ENCODE measurements at places on chromosomes 2 and 18.

- H3K27ac ChIP-seq = no peak overlapping the region
- no peaks in the 10 kb centered on the region for H3K4me1 ChIP-seq
- H3K4me3 ChIP-seq = no peak overlapping the region
- DNase-seq = no peak
- H3K27me3 ChIP-seq = no peaks in the 10 kb centered on the region
Observed at GRCh38 chr2:217142649-217143266, 282.9 kb upstream of the TNP1 start.

GRCh38 chr18:77316008-77316407 is 66.4 kb downstream of the GALR1 start:
- no peaks in the 10 kb centered on the region for H3K36me3 ChIP-seq
- no peak for DNase-seq
- H3K27ac ChIP-seq = no peak overlapping the region
- H3K4me3 ChIP-seq = no peak overlapping the region

DNA sequence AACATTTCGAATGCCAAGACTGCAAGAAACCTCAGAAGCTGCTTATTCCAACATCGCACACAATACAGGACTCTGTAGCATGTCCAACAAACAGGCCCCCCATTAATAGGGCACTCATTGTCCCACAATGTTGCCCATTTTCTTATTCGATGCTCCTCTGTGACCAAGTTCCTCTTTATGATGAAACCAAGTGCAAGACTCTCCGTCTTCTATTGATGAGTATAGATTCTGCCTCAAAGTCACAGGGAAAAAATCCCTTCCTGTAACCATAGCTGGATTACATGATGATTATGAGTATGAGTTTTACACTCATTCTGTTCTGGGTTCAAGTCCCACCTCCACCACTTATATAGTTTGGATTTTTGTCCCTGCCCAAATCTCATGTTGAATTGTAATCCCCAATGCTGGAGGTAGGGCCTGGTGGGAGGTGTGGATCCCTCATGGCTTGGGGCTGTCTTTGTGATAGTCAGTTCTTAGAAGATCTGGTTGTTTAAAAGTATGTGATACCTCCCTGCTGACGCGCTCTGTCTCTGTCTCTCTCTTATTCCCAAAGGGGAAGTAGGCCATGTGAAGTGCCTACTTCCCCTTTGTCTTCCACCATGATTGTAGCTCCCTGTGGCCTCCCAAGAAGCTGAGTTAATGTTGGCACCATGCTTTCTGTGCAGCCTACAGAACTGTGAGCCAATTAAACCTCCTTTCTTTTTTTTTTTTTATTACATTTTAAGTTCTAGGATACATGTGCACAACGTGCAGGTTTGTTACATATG is 148.7 kb downstream of the OSR1 start:
- H3K4me1 ChIP-seq = no peaks in the 10 kb centered on the region
- no peaks in the 10 kb centered on the region for H3K36me3 ChIP-seq
- H3K27ac ChIP-seq = no peak overlapping the region
- H3K27me3 ChIP-seq = no peaks in the 10 kb centered on the region

DNA sequence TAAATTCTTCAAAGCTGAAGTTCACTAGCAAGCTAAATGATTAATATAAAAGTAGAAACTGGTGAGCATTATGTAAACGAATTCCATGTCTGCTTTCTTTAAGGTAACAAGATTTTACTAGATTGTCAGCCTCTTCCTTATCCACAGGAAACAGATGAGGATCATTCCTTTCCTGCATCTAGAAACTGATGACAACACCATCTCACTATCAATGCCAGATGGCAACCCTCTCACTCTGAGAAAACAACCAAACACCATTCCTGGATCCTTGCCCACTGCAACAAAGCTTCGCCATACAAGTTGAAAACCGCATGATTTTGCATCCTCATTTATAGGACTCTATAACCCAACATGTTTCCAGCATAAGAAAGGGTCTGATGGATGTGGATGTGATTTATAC is 122.9 kb downstream of the ZNF521 start:
- H3K4me1 ChIP-seq = peaks cover 14% of the 10 kb centered on the region
- H3K27ac ChIP-seq = no peak overlapping the region
- H3K36me3 ChIP-seq = peaks cover 6% of the 10 kb centered on the region
- H3K27me3 ChIP-seq = no peaks in the 10 kb centered on the region

DNA sequence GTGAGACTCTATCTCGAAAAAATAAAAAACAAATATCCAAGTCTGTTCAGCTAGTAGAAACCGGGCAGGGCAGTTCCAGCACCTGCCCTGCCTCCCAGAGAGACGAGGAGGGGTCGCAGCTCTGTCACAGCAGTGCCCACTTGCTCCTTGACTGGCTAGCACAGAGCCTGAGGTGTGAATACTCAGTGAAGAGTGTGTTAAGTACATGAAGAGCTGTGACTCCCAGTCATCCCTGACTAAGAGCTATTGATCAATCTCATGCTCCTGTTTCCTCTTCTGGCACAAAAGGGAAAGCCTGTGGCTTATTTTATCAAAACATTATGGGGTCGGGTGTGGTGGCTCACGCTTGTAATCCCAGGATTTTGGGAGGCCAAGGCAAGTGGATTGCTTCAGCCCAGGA is 83.0 kb upstream of the FZD7 start:
- no peak for DNase-seq
- no peak overlapping the region for H3K4me3 ChIP-seq
- no peaks in the 10 kb centered on the region for H3K36me3 ChIP-seq
- H3K27ac ChIP-seq = no peak overlapping the region

DNA sequence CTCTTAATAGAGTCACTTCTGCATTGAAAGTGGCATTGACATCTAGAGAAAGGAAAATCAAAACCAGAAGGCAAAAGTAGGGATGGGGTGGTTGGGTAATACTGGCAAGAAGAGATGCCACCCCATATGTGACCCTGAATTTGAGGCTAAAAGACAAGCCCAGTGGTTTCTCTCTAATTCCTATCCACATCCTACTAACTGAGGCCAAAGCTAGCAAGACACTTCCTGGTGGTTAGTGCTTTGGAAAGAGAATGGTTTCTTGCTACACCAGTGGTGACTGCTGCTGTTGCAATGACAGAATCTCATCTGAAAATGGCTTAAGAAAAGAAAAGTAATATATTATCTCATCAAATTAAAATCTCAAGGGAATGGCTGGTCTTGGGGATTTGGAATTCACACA is 640.6 kb downstream of the EPHA4 start:
- no peak overlapping the region for H3K27ac ChIP-seq
- no peaks in the 10 kb centered on the region for H3K4me1 ChIP-seq
- H3K27me3 ChIP-seq = no peaks in the 10 kb centered on the region
- H3K36me3 ChIP-seq = no peaks in the 10 kb centered on the region
- no peak for DNase-seq

DNA sequence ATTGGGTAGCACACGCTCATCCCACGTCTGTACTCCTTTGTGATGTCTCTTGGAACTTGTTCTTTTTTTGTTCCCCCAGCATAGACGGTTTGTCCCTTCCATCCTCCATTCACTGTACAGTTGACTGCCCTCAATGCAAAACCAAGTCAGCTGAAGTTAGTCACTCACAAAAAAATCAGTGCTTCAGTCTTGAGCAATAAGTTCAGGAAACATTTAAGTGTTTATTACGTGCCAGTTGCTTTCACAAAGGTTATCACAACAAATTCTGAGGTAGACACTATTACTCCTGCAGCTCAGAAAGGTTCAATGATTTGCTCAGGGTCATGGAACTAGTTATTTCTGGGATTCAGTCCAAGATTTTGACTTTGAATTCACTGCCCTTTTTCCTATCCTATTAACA is 102.2 kb downstream of the PDE1A start:
- peaks cover 63% of the 10 kb centered on the region for H3K4me1 ChIP-seq
- H3K4me3 ChIP-seq = no peak overlapping the region
- no peaks in the 10 kb centered on the region for H3K36me3 ChIP-seq
- peak overlapping the region; percentile 77 for H3K27ac ChIP-seq

GRCh38 chr2:204986641-204987040 is 441.4 kb downstream of the PARD3B start:
- no peaks in the 10 kb centered on the region for H3K27me3 ChIP-seq
- H3K4me1 ChIP-seq = peaks cover 13% of the 10 kb centered on the region
- DNase-seq = no peak
- H3K36me3 ChIP-seq = no peaks in the 10 kb centered on the region
- no peak overlapping the region for H3K27ac ChIP-seq
- H3K4me3 ChIP-seq = no peak overlapping the region

GRCh38 chr2:31523871-31524492 is 56.8 kb downstream of the SRD5A2 start:
- no peaks in the 10 kb centered on the region for H3K36me3 ChIP-seq
- H3K27me3 ChIP-seq = no peaks in the 10 kb centered on the region
- peak; percentile 57 for DNase-seq
- H3K4me3 ChIP-seq = no peak overlapping the region
- H3K27ac ChIP-seq = no peak overlapping the region

DNA sequence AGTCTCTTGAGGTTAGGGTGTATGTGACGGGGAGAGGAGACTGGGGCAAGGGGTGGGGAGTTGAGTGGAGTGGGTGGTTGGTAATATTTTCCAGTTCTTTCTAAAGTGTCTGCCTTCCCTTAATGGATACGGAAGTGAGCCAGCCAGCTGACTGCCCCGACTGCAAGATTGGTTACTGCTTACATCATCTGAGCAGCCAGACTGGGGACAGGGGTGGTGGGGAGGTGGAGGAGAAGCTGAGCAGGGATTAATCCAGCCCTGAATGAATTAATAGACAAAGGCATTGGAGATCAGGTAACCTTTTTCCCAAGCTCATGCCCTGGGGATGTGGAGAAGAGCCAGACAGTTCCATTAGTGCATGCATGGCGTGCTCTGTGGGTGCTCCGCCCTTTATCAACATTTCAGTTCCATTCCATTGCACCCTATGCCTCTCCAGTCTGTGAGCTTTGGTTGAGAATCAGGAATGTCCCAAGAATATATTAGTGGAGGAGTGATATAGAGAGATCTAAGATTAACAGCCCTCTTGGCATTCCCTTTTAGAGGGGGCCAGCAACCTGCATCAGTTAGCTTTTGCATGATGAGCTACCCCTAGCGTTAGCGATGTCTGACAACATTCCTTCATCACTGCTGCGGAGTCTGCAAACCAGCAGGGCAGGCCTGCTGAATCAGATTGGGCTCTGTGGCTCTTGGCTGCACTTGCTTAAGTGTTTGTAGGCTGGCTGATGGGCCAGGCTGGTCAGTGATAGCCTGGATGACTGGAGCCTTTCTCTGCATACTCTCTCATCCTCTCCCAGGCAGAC is 67.4 kb downstream of the TNP1 start:
- peaks cover 18% of the 10 kb centered on the region for H3K4me1 ChIP-seq
- no peaks in the 10 kb centered on the region for H3K27me3 ChIP-seq
- H3K27ac ChIP-seq = peak overlapping the region; percentile 92
- peak; percentile 79 for DNase-seq
- H3K36me3 ChIP-seq = no peaks in the 10 kb centered on the region

DNA sequence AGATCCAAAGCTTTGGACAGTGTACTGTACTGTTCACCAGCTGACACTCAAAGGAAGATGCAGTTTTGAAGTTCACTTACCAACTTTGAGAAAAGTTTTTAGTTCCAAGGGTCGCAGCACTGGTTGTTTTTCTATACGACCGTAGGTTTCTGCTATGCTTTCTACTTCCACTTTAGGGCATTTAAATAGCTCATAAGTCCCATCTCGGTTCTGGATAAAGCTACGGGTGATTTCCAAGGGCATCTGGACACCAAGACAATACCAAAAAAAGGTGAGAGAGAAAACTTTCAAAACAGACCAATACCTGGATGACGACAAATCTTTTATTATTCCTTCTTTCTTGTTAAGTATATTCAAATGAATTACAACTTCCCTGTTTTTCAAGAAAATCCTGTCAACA is 30.3 kb downstream of the C2orf42 start:
- no peaks in the 10 kb centered on the region for H3K27me3 ChIP-seq
- no peak overlapping the region for H3K27ac ChIP-seq
- no peak for DNase-seq
- no peak overlapping the region for H3K4me3 ChIP-seq
- no peaks in the 10 kb centered on the region for H3K4me1 ChIP-seq
- H3K36me3 ChIP-seq = peaks cover 5% of the 10 kb centered on the region

DNA sequence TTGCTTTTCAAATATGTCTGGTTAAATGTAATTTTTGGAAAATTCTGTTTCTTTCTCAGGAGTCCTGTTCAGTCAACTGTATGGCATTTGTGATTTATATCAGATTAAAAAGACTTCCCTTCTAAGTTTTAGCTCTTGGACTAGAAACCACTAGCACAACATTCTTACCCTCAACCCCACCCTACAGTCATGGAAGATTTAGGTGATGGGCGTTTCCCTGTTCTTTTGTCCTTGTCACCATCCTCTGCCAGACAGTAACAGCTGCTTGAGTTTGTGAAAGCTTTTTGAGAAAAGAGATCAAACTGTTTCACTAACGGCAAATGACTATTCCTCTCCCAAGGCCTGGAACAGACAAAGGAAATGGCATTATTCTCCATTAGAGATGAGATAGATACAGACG is 31.8 kb downstream of the SERPINB5 start:
- H3K27me3 ChIP-seq = no peaks in the 10 kb centered on the region
- no peak overlapping the region for H3K27ac ChIP-seq
- DNase-seq = no peak

DNA sequence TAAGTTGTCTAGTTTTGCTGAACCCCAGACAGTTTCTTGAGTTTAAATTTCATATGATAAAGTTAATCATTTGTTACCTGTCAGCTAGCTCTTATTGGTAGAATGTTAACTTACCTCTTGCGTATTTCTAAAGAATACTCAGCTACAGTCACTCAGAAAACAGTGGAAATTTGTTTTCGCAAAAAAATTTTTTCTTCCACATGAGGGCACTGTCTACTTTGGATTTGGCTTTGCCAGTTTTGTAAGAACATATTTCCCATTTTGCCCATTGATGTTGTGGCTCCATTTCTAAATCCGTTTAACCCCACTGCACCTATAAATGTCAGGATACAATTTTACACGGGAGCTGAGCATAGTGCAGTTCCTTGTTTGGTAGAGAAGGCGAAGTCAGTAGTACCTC is 19.1 kb upstream of the GCFC2 start:
- no peak overlapping the region for H3K4me3 ChIP-seq
- H3K27ac ChIP-seq = no peak overlapping the region
- no peaks in the 10 kb centered on the region for H3K36me3 ChIP-seq
- no peak for DNase-seq
- H3K27me3 ChIP-seq = no peaks in the 10 kb centered on the region
- no peaks in the 10 kb centered on the region for H3K4me1 ChIP-seq

DNA sequence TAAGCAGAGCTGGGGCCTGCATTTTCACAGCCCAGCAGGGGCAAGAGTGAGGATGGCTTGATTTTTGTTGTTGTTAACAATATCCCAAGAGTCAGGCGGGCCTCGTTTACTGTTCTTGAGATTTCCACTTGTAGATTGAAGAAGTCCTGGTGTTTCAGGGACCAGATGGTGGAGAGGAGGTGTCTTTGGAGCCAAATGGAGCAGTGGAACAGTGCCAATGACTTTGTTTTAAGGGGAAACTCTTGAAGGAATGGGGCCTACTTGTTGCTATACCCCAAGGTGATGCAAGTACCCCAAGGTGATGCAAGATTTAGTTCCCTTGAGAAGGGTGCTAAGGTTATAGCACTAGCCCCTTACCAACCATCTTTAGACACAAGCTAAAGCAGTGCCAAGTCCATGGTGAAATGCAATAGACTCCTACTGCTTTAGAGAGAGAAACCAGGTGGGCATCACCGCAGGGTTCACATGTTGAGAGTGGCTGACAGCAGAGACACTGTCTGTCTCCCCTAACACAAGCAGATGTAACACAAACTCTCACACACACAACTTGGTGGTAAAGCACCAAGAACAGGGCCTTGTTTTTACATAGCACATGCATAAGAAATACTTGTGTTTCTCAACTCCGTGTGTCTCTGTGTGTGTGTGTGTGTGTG is 44.0 kb downstream of the HK2 start:
- peaks cover 12% of the 10 kb centered on the region for H3K36me3 ChIP-seq
- H3K4me3 ChIP-seq = no peak overlapping the region
- no peaks in the 10 kb centered on the region for H3K27me3 ChIP-seq

Data from thyroid gland (tissue), 4 donors.